Lower lobe of right lung (tissue), 2 donors: ENCODE measurements at places on chromosomes 13 and 19.

DNA sequence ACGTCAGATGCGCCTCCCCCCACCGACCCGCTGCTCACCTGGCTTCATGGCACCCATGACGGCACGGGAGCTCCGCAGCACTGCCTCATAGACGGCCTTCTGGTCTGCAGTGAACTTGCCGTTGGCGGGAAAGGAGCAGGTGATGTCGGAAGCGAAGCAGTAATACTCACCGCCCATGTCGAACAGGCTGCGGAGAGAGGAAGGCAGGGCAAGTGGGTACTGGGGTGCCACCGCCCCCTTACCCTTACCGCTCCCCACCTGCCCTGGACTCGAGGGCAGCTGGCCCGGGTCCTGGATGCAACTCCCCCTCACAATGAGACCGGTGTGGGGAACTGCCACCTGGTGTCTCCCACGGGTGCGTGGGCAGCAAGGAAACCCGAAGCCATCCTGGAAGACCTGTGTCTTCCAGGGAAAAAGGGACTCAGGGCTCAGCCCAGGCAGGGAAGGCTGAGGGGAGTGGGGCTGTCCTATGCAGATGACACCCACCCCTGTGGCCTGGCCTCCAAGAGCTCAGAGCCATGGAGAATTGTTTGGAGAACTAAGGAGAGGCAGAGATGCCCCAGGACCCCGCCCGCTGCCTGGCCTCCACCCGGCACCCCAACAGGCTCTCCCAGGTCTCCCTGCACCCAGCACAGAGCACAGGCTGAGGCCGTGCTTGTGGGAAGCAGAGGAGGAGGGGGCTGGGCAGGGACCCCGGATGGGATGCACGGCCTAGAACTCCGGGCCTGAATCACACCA, 28.3 kb downstream of the CEBPG start:
- DNase-seq, result peak; percentile 40

- DNase-seq, result no peak
These were observed 71.2 kb downstream of the MYO16 start for GRCh38 chr13:108700422-108701170.

DNA sequence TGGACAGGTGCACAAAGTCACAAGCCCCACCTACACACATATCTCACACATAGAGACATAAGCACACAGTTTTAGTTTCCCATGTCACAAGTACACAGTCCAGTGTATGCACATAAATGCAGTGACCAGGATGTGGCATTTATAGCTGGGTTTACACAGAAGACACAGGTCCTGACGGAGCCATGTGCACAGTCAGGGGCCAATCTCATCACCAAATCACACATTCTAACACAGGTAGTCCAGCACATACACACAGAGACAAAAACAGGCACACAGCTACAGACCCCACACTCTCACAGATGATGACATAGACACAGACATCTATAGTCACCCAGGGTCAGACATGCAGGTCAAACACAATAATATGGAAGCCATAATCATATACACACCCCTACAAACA, 2.1 kb downstream of the NUMBL start:
- DNase-seq, result no peak

GRCh38 chr19:19300613-19301012, 19.7 kb downstream of the SUGP1 start:
- DNase-seq, result no peak

DNA sequence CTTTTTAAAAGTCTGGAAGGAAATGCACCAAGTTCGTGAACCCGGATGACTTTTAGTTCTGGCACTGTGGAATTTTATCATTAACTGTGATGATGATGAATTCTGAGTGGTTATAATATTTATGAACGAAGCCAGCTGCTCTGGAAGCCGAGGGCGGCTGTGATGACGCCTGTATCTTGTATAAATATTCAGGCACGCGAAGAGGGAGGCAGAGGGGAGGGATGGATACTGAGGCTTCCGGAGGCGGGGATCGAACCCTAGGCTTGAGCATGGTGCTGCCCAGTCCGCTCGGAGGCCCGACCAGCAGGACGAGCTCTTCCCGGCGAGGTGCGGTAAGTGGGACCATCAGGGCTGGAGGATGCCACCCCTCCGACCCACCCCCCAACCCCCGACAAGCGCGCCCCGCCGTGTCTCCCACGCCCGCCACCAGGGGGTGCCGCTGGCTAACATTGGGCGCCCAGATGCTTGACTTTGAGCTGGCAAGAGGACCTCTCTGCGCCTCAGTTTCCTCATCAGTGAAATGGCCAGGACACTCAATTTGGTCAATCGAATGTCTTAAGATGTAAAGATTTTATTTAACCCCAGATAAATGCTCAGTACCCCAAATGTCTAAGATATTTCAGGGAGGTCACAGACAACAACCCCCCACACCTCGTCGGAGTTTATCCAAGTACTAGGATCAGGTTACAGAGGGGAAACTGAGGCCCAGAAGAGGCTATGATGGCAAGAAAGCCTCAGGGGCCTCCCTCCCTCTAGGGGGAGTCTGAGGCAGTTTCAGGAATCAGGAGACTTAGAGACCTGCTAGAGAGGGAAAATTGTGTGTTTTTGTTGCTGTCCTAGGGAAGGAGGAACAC, 4.5 kb upstream of the RAB3A start:
- DNase-seq, result peak; percentile 61

- peak; percentile 59 for DNase-seq
These were observed 16.0 kb downstream of the ZC3H4 start for GRCh38 chr19:47097396-47098201.

GRCh38 chr19:40466985-40467734, at the start of gene SPTBN4:
Gene SPTBN4, plus strand, starts transcription at chr19:40467001. Its CDS starts 5,621 bp downstream, at chr19:40472622.
- DNase-seq, result peak; percentile 50

DNA sequence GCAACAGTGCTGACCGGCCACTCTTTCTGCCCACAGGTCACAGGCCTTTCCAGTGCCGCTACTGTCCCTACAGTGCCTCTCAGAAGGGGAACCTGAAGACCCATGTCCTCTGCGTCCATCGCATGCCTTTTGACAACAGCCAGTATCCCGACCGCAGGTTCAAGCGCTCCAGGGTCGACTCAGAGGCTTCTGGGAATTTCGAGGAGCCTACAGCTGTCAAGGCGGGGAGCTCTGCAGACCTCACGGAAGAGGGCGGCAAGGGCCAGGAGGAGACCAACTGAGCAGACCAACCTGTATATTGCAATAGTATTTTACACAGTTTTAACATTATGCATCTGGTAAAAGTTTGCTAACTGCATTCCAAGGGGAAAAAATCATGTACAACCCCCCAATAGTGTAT, 338.5 kb downstream of the ZNF536 start:
- DNase-seq, result no peak

GRCh38 chr19:8022275-8022674, 16.8 kb upstream of the ELAVL1 start:
- DNase-seq, result peak; percentile 80

DNA sequence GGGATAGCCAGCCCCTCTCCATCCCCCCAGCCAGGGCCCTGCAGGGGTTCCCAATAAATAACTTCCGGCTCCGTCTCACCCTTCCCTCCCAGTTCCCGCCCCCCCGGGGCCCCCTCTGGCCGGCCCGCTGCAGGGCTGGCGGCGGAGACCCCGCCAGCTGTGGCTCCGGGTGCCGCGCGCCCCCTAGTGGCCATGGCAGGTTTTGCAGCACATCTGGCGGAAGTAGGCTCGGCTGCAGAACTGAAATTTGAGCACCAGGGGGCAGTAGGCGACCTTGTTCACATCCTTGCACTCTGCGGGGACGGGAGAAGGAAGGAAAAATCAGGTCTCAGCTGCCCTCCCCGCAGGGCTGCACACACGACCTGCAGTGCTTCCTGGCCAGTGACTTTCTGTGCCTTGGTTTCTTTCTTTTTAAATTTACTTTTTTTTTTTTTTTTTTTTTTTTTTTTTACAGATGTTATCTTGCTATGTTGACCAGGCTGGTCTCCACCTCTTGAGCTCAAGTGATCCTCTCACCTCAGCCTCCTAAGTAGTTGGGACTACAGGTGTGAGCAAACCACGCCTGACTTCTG, 3.6 kb upstream of the MYO1F start:
- DNase-seq, result peak; percentile 89

DNA sequence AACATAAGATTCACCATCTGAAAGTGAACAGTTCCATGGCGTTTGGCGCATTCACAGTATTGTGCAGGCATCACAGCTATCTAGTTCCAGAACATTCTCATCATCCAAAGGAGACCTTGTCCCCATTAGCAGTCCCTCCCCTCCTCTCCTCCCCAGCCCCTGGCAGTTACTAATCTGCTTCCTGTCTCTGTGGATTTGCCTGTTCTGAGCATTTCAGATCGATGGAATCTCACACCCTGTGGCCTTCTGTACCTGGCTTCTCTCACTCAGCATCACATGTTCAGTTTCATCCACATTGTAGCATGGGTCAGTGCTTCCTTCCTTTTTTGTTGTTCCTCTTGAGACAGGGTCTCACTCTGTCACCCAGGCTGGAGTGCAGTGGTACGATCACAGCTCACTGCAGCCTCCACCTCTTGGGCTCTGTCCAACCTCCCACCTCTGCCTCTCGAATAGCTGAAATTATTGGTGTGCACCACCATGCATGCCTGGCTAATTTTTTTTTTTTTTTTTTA, 34.6 kb downstream of the CRTC1 start:
- no peak for DNase-seq

DNA sequence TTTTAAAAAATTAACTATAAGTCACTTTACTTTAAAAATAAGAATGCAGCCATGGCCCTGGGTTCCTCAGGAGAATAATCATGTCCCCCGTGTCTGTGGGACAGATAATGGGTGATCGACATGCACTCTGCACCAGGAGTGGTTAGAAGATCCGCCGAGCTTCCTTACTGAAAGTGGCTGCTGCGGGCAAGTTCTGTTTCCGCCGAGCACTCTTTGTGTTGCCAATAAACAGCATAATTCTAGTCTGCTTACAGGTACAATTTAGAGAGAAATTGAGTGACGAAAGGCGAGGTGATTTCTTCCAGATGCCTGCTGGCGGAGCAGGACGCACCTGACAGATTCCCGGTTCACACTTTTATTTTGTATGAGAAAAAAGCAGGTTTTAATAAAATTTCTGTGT, 139.0 kb downstream of the SOX1 start:
- DNase-seq, result no peak

DNA sequence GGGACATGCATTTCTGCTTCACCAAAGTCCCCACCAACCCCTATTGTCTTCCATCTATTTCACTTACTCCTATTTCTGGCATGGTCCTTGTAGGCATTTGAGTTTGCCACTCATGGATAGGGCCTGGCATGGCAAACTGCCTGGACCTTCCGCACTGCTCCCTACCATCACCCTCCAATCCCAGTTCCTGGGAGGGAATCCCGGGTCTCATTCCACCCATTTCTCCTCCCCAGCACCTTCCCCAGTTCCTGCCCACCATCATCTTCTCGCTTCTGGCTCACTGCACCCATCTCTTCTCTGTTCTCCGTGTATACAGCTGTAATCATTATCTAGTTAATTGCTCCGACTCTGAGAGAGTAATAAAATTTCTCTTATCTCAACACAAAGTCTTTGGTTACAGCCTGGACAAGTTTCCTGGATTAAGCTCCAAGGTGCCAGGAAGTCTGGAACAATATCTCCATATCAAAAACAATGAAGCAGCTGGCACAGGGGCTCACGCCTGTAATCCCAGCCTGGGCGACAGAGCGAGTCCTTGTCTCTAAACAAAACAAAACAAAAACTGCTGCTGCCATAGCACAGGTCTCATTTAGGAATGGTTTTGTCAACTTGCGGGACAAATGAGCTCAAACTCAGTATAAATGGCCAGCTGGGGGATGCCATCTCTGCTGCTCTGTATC, 17.0 kb upstream of the COX7A1 start:
- DNase-seq, result no peak

DNA sequence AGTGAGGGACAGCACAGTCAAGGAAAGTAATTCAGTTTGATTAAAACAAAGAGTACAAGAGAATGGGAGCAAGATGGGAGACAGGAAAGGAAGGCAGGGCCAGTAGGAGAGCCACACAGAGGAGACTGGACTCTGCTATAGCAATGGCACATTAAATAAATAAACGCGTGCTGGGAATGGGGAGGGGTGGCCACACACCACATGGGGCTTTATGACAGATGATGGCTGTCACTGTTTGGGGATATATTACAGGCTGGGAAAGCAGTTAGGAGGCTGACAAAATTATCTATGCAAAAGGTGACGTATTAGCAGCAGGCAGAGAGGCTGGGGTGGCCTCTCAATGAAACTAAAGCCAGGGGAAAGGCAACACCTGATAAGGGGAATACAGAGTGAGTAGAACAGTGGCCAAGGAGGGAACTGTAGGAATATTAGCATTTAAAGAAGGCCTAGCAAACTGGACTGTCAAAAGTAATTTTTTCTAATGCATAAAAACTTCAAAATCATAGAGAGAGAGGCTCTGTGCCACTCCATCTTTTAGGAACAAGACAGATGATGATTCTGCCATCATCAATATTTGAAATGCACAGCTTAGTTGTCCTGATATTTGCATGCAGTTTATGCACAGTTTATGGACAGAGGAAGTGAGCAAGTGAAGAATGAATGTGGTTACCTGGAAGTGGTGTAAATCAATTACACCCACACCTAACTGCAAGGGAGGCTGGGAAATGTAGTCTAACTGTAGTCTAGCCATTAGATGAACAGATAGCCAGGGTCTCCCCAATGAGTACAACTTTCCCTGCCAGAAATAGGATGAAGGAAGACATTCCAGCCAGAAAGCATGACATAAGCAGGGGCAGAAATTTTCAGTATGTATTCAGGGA, 346.5 kb downstream of the FOXO1 start:
- no peak for DNase-seq

DNA sequence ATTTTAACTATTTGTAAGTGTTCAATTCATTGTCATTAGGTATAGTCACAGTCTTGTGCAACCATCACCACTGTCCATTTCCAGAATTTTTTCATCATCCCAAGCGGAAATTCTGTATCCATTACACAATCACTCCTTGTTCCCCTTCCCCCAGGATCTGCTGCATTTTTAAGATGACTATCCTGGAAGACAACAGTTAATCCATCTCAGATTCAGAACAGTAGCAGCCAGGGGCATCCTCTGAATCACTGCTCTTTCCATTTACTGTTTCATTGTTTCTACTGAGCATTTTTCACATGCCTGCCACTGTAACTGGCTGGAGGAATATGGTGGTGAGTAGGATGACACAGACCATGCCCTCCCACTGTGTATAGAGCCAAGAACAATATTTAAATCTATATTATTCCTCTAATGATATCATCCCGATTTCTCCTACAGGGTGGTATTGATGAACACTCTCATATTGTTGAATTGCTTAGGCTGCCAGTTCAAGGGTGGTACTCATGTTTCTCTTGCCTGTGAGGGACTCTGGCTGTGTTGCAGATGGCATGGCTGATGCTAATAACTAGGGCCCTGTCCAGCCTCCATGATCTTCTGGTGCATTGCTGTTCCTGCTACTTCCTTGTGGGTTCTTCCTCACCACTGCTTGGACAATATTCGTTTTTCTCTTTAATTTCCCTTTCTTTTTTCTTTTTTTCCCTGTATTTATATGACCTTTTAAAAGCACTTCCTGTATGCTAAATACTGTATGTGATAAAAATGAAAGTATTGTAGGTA, 59.0 kb downstream of the WDFY2 start:
- DNase-seq, result no peak

GRCh38 chr13:18996627-18997051, 185.0 kb downstream of the TUBA3C start:
- no peak for DNase-seq

GRCh38 chr19:4454747-4455718, 2.6 kb downstream of the UBXN6 start:
- DNase-seq, result no peak
